ENCODE measurements at places on chromosomes 4 and X.

DNA sequence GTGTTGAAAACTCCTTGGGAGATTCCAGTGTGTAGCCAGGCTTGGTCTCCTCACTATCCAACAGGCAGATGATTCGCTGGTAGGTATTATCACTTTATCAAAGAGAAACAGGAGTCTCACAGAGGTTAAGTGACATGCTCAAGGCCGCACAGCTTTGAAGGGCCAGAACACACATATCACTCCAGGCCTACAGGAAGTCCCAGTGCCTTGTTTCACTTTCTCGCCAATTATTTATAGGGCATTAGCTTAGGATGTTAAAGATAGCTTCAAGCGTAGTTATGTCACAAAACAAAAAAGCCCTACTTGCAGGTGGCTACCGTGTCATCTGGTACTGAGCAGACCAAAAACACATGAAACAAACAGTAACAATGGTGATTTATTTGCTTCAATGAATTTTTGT is 13.2 kb downstream of the ATP8A1 start:
- H3K36me3 ChIP-seq: no peaks in the 10 kb centered on the region
- H3K27ac ChIP-seq: no peak overlapping the region
- DNase-seq: no peak
- H3K4me1 ChIP-seq: peaks cover 7% of the 10 kb centered on the region

GRCh38 chrX:25052798-25053534 is 37.2 kb upstream of the ARX start:
- H3K36me3 ChIP-seq: no peaks in the 10 kb centered on the region
- no peaks in the 10 kb centered on the region for H3K4me1 ChIP-seq
- DNase-seq: no peak
- H3K27me3 ChIP-seq: no peaks in the 10 kb centered on the region

GRCh38 chrX:110561034-110561433 is 202.4 kb downstream of the RTL9 start:
- DNase-seq: peak; percentile 21
- no peak overlapping the region for H3K27ac ChIP-seq
- H3K36me3 ChIP-seq: no peaks in the 10 kb centered on the region
- H3K4me1 ChIP-seq: no peaks in the 10 kb centered on the region
- H3K4me3 ChIP-seq: no peak overlapping the region
- H3K27me3 ChIP-seq: no peaks in the 10 kb centered on the region

DNA sequence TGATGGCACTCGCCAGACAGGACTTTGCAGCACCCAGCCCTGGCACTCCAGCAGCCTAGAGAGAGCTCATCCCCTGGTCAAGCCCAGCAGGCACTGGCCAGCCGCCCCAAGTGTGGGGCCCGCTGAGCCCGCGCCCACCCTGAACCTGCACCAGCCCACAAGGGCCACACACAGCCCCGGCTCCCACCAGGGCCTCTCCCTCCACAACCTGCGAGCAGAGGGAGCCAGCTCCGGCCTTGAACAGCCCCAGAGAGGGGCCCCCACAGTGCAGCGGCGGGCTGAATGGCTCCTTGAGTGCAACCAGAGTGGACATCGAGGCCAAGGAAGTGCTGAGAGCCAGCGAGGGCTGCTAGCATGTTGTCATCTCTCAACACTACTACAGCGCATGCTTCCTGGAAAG is 34.4 kb upstream of the DEFB131A start:
- H3K36me3 ChIP-seq: no peaks in the 10 kb centered on the region
- no peak overlapping the region for H3K4me3 ChIP-seq

GRCh38 chrX:19721726-19722370 is 165.6 kb downstream of the SH3KBP1 start:
- H3K4me1 ChIP-seq: no peaks in the 10 kb centered on the region
- no peak for DNase-seq
- no peak overlapping the region for H3K4me3 ChIP-seq
- H3K36me3 ChIP-seq: no peaks in the 10 kb centered on the region
- no peaks in the 10 kb centered on the region for H3K27me3 ChIP-seq
- no peak overlapping the region for H3K27ac ChIP-seq

- peak; percentile 92 for DNase-seq
- peak overlapping the region; percentile 91 for H3K27ac ChIP-seq
- H3K4me1 ChIP-seq: peaks cover 32% of the 10 kb centered on the region
These were observed 4.5 kb upstream of the FGF16 start for GRCh38 chrX:77442728-77443127.

GRCh38 chr4:114479595-114479994 is 119.0 kb upstream of the UGT8 start:
- no peaks in the 10 kb centered on the region for H3K4me1 ChIP-seq
- no peak overlapping the region for H3K4me3 ChIP-seq
- no peaks in the 10 kb centered on the region for H3K36me3 ChIP-seq
- no peak for DNase-seq
- H3K27me3 ChIP-seq: no peaks in the 10 kb centered on the region
- no peak overlapping the region for H3K27ac ChIP-seq

GRCh38 chrX:35289952-35290351 is 347.4 kb downstream of the FAM47B start:
- DNase-seq: no peak
- no peaks in the 10 kb centered on the region for H3K4me1 ChIP-seq
- no peak overlapping the region for H3K27ac ChIP-seq
- no peaks in the 10 kb centered on the region for H3K27me3 ChIP-seq
- no peaks in the 10 kb centered on the region for H3K36me3 ChIP-seq

DNA sequence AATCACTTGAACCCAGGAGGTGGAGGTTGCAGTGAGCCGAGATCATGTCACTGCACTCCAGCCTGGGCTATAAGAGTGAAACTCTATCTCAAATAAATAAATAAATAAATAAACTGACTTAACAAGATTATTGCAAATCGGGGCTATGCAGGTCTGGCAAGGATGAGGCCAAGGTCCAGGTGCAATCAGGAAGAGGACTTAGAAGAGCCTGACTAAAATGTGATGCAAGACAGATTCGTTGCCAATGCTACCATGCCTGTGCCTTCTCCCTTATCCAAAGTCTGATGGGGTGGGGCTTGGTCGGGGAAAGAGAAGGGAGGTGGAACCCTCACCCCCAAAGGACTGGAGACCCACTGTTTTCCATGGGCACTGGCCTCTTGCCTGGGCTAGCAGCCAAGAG is 14.7 kb downstream of the ZCCHC13 start:
- no peaks in the 10 kb centered on the region for H3K4me1 ChIP-seq
- no peak overlapping the region for H3K27ac ChIP-seq
- no peaks in the 10 kb centered on the region for H3K27me3 ChIP-seq
- H3K4me3 ChIP-seq: no peak overlapping the region

- H3K27ac ChIP-seq: no peak overlapping the region
- peak; percentile 42 for DNase-seq
- no peaks in the 10 kb centered on the region for H3K36me3 ChIP-seq
These were observed 2.1 kb downstream of the GSTCD start for GRCh38 chr4:105710678-105711077.

GRCh38 chr4:27117453-27117852 is 256.8 kb downstream of the STIM2 start:
- no peaks in the 10 kb centered on the region for H3K4me1 ChIP-seq
- 0 out of 2 replicates have a peak, but pooled peaks cover 4% of the 10 kb centered on the region for H3K27me3 ChIP-seq
- no peaks in the 10 kb centered on the region for H3K36me3 ChIP-seq
- no peak overlapping the region for H3K27ac ChIP-seq

DNA sequence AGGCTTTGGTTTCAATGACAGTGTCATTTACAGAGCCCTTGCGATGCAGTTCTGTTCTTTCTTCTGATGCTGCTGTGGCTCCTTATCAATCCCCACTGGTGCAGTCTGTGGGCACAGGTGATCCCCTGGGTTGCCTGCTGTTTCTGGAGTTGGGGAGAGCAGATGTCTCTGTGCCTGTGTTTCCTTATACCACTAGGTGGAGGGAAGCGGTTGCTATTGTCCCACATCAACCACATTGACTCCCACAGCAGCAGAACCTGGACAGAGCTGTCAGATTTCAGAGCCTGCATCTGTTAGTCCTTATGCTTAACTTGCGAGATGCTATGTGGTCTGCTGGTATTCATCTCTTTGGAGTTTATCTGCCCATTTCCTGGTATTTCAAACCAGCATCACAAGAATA is 57.7 kb downstream of the NEIL3 start:
- no peak overlapping the region for H3K27ac ChIP-seq
- no peaks in the 10 kb centered on the region for H3K27me3 ChIP-seq
- no peaks in the 10 kb centered on the region for H3K4me1 ChIP-seq
- no peaks in the 10 kb centered on the region for H3K36me3 ChIP-seq
- peak; percentile 26 for DNase-seq

- peaks cover 49% of the 10 kb centered on the region for H3K4me1 ChIP-seq
- H3K27ac ChIP-seq: no peak overlapping the region
- no peaks in the 10 kb centered on the region for H3K36me3 ChIP-seq
- H3K4me3 ChIP-seq: no peak overlapping the region
- DNase-seq: no peak
These were observed 135.6 kb downstream of the CHIC2 start for GRCh38 chr4:53928825-53929224.

- H3K27me3 ChIP-seq: no peaks in the 10 kb centered on the region
- no peak for DNase-seq
- no peaks in the 10 kb centered on the region for H3K36me3 ChIP-seq
- H3K4me1 ChIP-seq: no peaks in the 10 kb centered on the region
These were observed 264.9 kb upstream of the ZC4H2 start for GRCh38 chrX:65241059-65241721.

DNA sequence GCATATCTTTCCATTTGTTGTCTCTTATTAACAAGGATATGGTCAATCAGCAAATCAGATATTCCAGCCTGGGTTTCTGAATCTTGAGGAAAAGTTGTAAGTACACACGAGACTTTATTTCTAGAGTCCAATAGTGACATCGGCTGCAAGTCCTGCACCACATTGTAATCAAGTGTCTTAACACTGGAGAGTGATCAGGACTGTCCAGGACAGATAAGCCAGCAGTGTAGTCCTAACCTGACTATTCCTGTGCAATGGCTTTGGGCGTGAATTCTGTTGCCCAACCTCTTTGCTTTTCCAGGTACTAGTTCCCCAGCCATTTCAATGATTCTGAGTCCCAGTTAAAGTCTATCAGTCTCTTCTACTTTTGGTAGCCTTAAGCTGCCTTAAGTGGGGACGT is 395.0 kb downstream of the PCDH10 start:
- H3K36me3 ChIP-seq: no peaks in the 10 kb centered on the region
- H3K27ac ChIP-seq: no peak overlapping the region

DNA sequence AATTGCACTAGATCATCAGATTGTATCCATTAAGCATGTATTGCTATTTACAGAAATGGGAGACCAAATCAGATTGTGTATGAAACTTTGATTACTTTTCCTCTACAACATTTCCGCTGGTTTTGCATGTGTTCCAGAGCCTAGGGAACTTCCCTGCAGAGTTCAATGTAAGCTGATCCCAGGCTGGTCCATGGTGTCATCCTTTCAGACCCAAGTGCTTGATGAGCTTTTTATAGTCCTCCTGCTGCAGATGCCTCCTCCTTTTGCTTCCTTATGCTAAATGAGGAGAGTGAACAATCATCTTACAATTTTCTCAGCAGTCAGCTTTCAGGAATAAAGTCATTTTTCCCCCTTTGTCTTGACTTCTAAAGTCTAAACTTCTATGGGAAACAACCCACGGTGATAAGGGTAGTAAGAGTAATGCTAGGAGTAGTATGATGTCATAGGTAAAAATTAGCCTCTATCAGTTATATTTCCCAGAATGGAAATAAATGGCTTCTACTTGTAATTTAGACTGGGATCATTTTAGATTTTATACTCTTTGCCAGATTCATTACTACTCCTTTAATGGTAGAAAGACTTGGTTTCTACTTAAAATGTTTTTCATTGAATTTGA is 55.1 kb upstream of the SLC4A4 start:
- H3K27me3 ChIP-seq: no peaks in the 10 kb centered on the region
- H3K36me3 ChIP-seq: no peaks in the 10 kb centered on the region
- no peak overlapping the region for H3K27ac ChIP-seq
- H3K4me3 ChIP-seq: no peak overlapping the region

- H3K27me3 ChIP-seq: no peaks in the 10 kb centered on the region
- H3K4me3 ChIP-seq: no peak overlapping the region
- H3K36me3 ChIP-seq: no peaks in the 10 kb centered on the region
- H3K27ac ChIP-seq: peak overlapping the region; percentile 9
- peaks cover 16% of the 10 kb centered on the region for H3K4me1 ChIP-seq
These were observed 2.3 kb downstream of the SLC10A6 start for GRCh38 chr4:86846921-86847320.

DNA sequence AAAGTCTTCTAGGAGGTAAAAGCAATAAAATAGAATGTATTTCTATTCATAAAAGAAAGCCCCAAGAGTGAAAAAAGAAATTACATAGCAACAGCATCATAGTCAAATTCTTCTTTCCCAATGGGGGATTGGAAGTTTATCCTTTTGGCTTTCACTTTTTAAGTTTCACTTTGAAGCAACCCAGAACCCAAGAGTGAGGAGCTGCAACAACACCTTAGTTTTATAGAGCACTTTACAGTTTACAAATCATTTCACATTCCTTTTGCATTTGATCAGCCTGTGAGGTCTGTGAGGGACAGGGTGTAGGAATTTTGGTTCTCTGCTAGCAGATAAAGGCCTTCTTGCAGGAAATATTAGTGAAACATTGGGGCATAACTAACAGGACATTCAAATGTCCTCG is 112.0 kb upstream of the NDP start:
- H3K4me3 ChIP-seq: no peak overlapping the region
- no peaks in the 10 kb centered on the region for H3K36me3 ChIP-seq
- DNase-seq: peak; percentile 47
- peaks cover 5% of the 10 kb centered on the region for H3K4me1 ChIP-seq
- H3K27ac ChIP-seq: no peak overlapping the region

- no peaks in the 10 kb centered on the region for H3K36me3 ChIP-seq
- no peak for DNase-seq
- H3K27ac ChIP-seq: no peak overlapping the region
- peaks cover 9% of the 10 kb centered on the region for H3K4me1 ChIP-seq
These were observed 23.1 kb upstream of the C1GALT1C1 start for GRCh38 chrX:120653000-120653399.

DNA sequence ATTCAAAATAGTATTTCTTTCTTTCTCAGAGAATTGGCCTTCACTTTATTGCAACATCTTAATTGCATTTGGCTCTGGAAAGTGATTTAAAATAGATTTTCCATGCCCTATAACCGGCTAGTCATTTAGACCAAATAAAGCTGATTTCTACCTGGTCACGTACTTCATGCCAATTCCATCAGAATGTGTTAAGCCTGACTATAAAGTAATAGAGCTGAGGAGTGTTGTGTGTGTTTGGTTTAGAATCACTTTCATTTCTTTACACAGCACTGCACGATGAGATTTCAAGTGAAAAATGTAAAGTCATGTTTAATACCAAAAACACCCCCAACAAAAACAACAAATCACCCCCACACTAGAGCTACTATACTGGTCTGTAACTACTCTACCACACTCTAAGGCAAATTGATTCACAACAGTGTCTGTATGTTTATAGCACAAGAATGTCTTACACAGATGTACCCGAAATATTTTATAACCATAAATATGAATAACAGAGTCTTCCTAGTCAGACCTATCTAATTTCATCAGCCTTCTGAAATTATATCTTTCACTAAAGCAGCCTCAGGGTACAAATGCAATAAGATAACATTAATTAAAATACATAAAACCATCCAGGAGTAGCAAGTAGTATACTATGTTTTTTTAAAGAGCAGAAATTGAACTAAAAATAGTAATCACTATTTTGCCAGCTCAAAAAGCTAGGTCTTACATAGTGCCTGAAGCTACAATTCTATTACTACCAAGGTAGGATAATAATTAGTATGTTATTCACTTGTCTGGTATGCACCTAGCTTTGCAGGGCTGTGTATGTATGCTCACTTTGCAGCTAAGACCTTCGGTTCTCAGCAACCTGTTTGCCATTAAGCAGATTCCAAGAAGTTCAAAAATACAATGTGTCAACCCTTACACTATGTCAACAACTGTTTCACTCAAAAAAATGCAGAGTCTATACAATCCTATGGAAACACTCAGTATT is 28.4 kb downstream of the APBB2 start:
- peaks cover 24% of the 10 kb centered on the region for H3K4me1 ChIP-seq
- H3K27ac ChIP-seq: no peak overlapping the region
- H3K27me3 ChIP-seq: no peaks in the 10 kb centered on the region
- no peak overlapping the region for H3K4me3 ChIP-seq

- no peaks in the 10 kb centered on the region for H3K27me3 ChIP-seq
- H3K4me1 ChIP-seq: peaks cover 9% of the 10 kb centered on the region
- DNase-seq: peak; percentile 65
- H3K36me3 ChIP-seq: no peaks in the 10 kb centered on the region
These were observed at the start of gene TLR1 for GRCh38 chr4:38804654-38805295. TSS of gene TLR1 (minus strand) at chr4:38804791. CDS start at chr4:38798831, 5,960 bp downstream.
